ENCODE measurements at places on chromosomes 12 and 14. TPM values are rescaled to one million over a fixed set of nuclear protein-coding genes. Genes with fewer than 3 reads are reported as not detected.

SLCO1B1 gene
- not detected for polyA plus RNA-seq

IFT81 gene
- polyA plus RNA-seq: 63.1 TPM

SSTR1 gene
- polyA plus RNA-seq: 1.6 TPM

NUDT14 gene
- 19.2 TPM for polyA plus RNA-seq

AKAP6 gene
- 2.0 TPM for polyA plus RNA-seq

POTEM gene
- not detected for polyA plus RNA-seq

CAPS2 gene
- 6.9 TPM for polyA plus RNA-seq

Measured in right renal cortex interstitium (tissue), 3 donors.